ENCODE measurements at places on chromosomes 16 and 17.
A peak's percentile ranks its signal among the peaks of the same experiment; 100 is the strongest.

DNA sequence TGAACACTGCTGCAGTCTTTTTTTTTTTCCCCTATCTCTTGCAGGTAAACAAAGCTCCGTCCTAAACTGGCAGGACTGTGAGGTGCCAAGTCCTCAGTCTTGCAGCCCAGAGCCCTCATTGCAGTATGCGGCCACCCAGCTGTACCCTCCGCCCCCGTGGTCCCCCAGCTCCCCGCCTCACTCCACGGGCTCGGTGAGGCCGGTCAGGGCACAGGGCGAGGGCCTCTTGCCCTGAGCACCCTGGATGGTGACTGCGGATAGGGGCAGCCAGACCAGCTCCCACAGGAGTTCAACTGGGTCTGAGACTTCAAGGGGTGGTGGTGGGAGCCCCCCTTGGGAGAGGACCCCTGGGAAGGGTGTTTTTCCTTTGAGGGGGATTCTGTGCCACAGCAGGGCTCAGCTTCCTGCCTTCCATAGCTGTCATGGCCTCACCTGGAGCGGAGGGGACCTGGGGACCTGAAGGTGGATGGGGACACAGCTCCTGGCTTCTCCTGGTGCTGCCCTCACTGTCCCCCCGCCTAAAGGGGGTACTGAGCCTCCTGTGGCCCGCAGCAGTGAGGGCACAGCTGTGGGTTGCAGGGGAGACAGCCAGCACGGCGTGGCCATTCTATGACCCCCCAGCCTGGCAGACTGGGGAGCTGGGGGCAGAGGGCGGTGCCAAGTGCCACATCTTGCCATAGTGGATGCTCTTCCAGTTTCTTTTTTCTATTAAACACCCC lies 13.8 kb downstream of the IL34 start:
- DNase-seq: no peak

GRCh38 chr17:81494626-81495377 lies 17.8 kb downstream of the ACTG1 start:
- DNase-seq: no peak

GRCh38 chr17:3963237-3964201 lies 718 bp downstream of the ATP2A3 start:
- DNase-seq: peak; percentile 41

DNA sequence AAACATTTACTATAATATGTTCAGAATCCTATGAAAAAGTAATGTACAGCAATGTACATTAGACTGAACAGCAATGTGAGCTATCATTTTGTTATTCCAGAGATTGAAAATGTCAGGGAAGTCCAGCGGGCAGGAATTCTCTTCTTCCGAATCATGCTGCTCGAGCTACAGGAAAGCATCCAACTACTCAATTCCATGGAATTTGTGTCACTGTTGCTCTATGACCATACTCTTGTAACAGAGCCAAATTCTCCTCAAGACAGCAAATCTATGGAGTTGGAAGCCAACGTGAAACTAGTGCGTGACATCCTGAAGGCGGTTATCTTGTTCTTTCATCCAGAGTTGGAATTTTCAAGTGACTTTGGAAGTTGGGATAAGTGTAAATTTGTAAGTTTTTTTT lies 24.8 kb upstream of the NSRP1 start:
- DNase-seq: no peak

GRCh38 chr16:27759301-27759871 lies 209.4 kb downstream of the KATNIP start:
- DNase-seq: no peak

- peak; percentile 66 for DNase-seq
Observed at GRCh38 chr17:7356072-7356549, 1.2 kb downstream of the TMEM95 start.

GRCh38 chr16:88077328-88078108 lies 126.3 kb downstream of the BANP start:
- no peak for DNase-seq

DNA sequence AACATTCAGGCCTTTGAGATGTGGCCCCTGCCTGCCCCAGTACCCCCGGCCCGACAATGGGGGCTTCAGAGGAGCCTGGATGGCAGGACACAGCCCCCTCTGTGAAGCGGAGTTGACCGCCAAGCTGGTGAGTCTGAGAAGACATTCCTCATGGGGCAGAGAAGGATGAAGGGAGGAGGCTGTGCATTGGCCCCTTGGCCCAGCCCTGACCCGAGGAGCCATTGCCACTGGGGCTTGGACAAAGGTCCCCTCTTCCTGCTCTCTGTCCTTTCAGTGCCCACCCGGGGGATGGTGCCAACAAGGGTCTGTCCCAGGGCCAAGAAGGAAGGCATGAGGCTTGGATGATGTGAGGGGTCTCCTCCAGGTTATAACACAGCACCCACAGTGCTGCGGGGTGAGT lies 30.9 kb upstream of the PHB1 start:
- no peak for DNase-seq
